ENCODE measurements at places on chromosomes 5 and 9.

DNA sequence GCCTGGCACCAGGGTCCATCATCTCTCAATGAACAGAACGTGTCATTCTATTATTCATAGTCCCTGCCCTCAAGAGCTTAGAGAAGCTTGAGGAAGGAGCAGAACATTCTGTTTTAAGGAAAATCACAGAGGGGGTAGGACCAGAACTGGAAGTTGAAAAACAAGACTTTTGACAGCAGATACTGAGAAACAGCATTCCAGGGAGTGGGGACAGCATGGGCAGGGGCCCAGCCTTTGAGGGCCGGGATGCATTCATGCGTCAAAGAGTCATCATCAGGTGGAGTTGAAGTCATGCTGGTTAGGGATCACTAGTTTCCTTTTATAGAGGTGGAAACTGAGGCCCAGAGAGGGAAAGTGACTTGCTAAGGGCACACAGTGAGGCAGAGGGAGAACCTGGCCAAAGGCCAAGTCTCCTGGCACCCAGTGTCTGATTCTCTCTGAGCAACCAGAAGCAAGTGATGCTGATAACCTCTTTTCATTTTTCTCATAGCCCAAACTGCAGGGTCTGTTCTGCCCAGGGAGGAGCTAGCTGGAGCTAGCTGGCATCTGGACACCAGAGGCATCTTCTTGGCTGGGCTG lies 41.5 kb upstream of the STXBP1 start:
- no peak for DNase-seq

- no peak for DNase-seq
These were observed 138.1 kb downstream of the HSPA4 start for GRCh38 chr5:133189881-133190280.

- no peak for DNase-seq
These were observed 98.3 kb downstream of the F2RL2 start for GRCh38 chr5:76524868-76525267.

DNA sequence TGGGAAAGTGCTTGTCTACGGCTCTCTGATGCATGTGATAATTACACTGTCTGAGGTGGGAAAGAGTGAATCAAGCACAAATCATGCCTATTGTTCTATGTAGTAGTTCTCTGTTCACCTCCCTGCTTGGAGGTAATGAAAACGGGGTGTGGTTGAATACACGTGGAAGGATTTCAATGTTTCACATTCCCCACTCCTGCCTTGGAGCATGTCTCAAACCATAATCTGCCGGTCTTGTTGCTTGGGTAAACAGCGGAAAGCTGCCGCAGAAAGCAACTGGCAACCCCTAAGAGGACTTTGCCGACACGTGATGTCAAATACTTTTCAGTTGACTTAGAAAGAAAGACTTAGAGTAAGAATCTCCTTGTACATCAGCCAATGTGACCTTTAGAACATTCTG lies 63.5 kb upstream of the MOCS2 start:
- DNase-seq: no peak

- no peak for DNase-seq
These were observed 34.3 kb upstream of the CAST start for GRCh38 chr5:96627792-96628398.

DNA sequence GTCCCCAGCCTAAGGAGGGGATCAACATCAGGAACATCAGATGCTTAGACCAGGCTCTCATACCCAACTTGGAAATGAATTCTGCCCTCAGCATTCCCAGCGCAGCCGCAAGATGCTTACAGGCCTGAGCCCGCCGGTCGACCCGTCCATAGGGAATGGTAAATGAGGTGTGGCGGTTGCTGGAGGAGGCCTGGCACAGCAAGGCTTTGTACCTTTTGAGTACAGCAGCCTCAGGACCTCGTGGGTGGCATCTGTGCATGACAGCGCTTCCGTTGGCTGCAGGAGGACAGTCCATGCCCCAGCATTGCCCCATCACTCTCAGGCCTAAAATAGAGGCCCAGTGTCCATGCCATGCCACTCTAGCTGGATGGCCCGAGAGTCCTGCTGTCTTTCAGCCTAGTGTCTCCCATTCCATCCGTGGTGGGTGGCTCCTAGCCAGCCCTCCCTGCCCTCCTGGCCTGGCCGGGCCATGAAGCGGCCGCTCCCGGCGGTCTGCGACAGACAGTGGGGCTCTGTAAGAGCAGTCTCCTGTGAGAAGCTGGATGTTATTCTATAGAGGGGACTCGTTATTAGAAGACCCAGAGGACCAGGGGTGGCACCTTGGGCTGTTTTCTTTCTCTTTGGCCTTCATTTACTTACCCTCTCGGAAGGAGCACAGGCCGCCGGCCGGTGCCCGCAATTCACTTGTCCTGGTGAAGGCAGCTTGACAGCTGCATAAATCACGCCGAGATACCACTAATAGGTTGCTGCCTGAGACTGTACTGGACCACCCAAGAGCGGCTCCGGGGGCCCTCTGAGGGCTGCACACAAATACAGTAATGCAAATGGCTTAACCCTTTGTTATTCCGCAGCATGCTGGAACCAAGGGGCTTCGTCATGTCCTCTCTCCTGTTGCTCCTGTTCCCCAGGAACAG lies 223.5 kb upstream of the TUT7 start:
- no peak for DNase-seq

- DNase-seq: peak; percentile 12
These were observed 193.1 kb upstream of the PTGER4 start for GRCh38 chr5:40486437-40487275.

- no peak for DNase-seq
These were observed 151.5 kb downstream of the DCP2 start for GRCh38 chr5:113128082-113128481.

DNA sequence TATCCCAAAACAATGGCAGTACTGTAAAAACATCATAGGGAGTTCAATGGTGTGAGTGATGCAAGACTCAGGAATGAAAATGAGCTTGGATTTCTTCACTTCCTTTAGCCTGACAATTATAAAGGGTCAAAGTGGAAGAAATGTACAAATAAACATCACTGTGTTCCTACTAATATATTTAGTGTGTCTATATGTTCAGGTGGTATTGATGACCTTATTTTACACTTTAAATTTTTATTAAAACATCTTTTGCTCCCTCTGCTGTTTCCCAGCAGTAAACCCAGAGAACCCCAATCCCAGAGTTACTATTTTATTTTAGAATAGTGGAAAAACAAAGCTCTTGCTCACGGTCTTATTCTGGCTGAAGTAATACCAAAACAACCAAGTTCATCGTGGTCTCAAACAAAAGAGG lies 2.0 kb downstream of the LOX start:
- no peak for DNase-seq

GRCh38 chr9:11159318-11159862 lies 546.6 kb upstream of the PTPRD start:
- DNase-seq: no peak

DNA sequence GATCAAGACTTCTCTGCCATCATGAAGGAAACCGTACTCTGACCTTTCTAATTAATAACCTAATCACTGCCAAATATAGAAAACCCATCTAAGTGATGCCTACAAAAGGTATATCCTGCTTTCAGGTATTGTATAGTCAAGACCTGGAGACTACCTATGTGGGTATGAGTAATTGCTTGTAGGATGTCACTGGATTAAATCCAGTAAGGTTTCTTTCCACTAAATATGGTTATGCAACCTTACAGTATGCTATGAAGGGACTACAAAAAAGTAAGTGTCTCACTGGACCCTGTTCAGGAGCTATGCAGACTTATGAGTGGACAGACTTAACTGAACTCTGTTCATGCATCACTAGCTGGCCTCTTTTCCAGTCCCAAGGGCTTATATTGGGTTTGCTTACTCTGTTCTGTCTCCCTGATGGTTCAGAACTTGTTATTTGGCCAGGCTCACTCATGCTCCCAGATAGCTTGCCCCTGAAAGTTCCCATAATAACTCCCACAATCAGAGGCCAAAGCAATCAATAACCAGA lies 51.1 kb downstream of the PDE6A start:
- no peak for DNase-seq

- no peak for DNase-seq
These were observed 11.0 kb downstream of the RFX3 start for GRCh38 chr9:3514786-3515185.

DNA sequence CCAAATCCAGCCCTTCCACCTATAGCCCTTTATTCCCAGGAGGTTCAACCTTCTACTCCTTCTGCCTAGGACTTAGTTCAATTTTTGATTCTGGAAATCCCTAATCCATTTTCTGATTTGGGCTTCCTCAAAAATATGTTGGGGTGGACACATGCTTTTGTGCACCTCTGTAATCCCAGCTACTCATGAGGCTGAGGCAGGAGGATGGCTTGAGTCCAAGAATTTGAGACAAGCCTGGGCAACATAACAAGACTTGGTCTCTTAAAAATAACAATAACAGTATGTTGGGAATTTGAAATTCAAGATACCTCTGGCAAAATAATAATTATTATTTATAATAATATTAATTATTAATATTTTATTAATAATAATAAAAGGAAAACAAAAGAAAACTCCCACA lies 188.7 kb upstream of the TLE4 start:
- DNase-seq: no peak

DNA sequence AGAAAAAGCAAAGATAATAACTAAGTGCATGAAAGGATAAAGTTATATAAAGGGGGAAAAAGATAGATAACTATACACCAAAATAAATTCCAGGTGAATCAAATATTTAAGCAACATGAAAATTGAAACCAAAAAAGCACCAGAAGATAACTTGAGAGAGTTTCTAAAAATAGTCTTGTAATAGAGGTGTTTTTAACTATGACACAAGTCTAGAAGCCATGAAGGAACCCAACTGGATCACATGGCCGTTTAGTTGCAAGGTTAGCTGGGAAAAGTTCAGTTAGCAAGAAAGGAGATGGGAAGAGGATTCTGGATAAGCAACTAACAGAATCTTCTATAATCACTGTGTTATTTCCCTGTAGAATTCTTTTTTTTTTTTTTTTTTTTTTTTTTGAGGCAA lies 9.2 kb upstream of the RASA1 start:
- DNase-seq: no peak

DNA sequence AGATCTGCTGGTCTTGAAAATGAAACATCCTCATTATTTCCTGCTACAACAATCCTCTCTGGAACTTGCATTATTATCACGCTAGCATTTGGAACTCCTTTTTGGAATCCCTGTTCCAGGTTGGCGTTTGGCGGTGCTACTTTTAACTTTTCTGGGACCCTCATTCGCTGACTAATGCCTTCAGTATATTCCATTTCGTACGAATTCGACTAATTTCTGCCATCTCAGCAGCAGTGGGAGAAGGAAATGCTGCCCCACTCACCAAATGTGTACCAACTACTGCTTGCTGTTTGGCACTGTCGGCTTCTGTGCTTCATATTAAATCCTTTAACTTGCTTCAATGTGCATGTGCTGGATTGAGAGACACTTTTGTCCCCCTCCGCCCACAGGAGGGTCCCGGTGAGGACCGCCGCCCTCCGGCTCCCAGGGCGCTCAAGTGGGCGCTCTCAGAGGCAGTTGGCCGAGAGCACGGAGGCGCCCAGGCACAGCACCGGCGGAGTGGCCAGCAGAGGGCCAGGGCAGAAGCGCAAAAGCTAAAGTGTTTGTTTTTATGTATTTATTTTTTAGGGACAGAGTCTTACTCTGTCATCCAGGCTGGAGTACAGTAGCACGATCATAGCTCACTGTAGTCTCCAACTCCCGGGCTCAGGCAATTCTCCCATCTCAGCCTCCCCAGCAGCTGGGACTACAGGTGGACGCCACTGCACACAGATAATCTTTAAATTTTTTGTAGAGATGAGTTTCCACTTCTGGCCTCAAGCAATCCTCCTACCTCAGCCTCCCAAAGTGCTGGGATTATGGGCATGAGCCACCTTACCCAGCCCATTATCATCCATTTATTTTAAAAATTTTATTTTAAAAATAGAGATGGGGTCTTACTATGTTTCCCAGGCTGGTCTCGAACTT lies 11.9 kb downstream of the PDE6A start:
- no peak for DNase-seq

GRCh38 chr9:75889577-75889976 lies 896 bp upstream of the PCSK5 start:
- peak; percentile 9 for DNase-seq

DNA sequence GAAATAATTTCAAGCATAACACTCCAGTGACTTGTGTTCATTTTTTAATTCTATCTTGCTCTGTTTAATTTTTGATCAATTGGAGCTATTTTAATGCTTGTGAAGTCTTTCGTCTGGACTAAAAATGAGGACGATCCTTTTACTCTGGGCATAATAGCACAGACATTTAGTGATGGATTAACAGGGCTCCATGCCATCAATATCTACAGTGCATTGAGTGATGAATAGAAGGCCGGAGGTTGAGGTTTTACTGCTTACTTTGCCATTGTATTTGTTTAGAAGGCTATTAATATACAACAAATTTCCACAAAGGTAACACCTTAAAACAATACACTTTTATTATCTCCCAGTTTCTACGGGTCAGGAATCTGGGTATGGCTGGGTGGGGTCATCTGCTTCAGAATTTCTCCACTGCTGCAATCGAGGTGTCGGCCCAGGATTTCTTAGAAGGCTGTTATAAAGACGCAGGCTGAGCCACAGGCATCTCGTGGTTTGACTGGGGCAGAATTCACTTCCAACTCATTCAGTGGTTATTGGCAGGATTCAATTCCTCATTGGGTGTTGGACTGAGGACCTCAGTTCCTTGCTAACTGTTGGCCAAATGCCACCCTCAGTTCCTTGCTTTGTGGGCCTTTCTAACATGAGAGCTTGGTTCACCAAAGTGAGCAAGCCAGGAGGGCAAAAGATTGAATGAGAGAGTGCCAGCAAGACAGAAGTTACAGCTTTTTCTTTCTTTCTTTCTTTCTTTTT lies 265.4 kb upstream of the VLDLR start:
- DNase-seq: no peak

- no peak for DNase-seq
These were observed 119.6 kb downstream of the SEMA6A start for GRCh38 chr5:116455061-116455460.

DNA sequence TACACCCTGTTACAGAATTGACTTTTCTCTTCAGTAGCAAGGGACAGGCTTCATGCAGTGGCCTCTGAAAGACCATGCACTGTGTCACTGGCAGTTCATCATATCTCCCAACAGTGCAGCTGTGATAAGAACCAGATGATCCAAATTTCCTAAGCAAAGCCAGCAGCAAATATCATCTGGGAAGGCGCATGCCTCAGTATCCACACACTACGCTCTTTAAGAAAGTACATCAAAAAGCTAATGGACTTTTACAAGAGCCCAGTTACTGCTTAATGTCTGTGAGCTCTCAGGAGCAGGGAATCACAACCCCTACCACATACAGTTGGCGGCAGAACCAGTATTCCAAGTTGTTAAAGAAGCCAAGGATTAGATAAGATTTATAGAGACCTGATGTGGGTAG lies 25.1 kb downstream of the ADAMTSL1 start:
- no peak for DNase-seq

DNA sequence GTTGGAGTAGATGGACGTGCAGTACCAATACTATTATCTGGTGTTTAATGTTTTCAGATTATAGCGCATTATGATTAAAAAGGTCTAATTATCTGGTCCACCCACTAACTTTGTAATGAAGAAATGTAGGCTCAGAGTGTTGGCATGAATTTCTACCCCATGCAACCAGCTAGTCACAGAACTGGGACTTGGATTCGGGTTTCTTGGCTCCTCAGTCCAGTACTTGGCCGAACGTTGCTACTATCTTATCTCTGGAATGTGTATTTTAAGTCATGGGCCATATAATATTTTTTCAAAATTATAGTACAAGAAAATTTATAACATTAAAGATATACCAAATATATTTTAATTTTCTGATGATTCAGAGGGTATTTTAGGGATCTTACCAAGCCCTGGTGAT lies 657.5 kb upstream of the DMAC1 start:
- no peak for DNase-seq

GRCh38 chr5:138725153-138725817 lies 27.9 kb upstream of the CTNNA1 start:
- DNase-seq: no peak

All from CD8-positive, alpha-beta memory T cell (primary cell).